ENCODE measurements at places on chromosomes 13 and 19.

- DNase-seq, result peak; percentile 32
Measured at GRCh38 chr19:35641515-35642151, at the start of gene ETV2. Gene ETV2, plus strand, starts transcription at chr19:35641745. Its CDS starts 716 bp downstream, at chr19:35642461.

DNA sequence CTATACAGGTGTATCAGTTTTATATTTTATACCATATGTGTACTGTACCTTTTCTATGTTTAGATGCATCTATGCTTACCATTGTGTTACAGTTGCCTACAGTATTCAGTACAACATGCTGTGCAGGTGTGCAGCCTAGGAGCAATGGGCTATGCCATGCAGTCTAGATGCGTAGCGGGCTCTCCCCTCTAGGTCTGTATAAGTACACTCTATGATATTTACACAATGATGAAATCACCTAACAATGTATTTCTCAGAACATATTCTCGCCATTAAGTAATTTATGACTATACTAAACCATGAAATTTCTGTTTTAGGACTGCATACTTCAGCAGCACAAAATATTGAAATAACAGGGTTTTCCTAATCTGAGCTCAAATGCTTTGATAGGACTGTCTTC lies 179.6 kb downstream of the RFC3 start:
- DNase-seq, result no peak

GRCh38 chr13:84481958-84482357 lies 599.7 kb upstream of the SLITRK1 start:
- no peak for DNase-seq

- DNase-seq, result peak; percentile 75
Measured at GRCh38 chr19:46513461-46514236, 18.0 kb upstream of the PNMA8B start.

GRCh38 chr13:76709851-76710250 lies 176.4 kb downstream of the KCTD12 start:
- DNase-seq, result no peak

GRCh38 chr13:32882691-32883090 lies 133.5 kb upstream of the KL start:
- no peak for DNase-seq

DNA sequence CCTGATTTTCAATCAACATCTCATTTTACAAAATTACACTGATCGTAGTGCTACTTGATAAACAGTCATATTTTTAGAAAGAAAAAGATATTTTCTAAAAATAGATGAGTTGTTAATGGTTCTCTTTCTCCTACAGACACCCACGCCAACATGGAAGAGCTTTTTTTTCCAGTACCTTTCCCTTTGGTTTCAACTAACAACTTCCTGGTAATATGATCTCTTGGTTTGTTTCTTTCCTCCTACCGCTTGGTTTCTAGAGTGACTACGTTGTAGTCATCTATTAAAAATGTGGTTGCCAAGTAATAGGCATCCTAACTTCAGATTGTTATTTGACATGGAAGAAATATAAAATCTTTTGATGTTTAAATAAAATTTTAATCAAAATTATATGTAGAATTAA lies 189.0 kb downstream of the LACC1 start:
- no peak for DNase-seq

Data from NAMALWA (cell line).